ENCODE measurements at places on chromosomes 12 and 14.

DNA sequence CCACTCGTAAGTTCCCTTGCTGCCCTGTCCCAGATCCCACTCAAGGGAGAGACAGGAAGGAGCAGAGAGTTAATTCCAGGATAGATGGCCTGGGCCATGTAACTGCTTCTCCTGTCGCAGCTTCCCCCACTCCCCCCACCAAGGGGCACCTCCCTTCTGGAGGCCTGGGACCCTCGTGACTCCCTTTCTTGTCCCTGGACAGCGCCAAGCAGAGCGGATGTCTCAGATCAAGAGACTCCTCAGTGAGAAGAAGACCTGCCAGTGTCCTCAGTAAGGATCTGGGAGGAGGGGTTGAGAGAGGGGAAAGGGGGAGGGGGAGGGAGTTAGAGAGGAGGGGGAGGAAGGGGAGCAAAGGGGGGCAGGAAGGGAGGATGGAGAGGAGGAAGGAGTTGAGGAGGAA lies 3.0 kb upstream of the GPR162 start:
- DNase-seq, result no peak

- DNase-seq, result no peak
These were observed 13.5 kb upstream of the TAS2R46 start for GRCh38 chr12:11075642-11076041.

DNA sequence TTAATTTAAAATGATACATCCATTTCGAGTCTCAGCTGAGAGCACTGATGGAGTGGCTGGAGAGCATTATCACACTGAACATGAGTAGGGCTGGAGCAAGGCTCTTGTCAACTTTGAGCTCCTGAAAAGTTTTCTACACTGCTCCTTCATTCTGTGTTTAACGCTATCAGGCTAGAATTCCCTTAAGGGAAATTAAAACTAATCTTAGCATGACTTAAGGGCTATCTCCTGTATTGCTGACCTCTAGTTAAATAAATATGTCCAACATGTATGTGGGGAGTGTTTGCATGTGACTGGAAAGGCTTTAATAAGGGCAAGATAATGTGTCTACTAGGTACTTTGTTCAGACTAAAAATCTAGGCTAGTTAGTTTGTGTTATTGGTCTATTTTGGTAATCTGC lies 116.7 kb upstream of the CAND1 start:
- DNase-seq, result no peak

- no peak for DNase-seq
These were observed 6.2 kb downstream of the INF2 start for GRCh38 chr14:104695660-104696000.

GRCh38 chr14:86954623-86955022 lies 1038.4 kb downstream of the GALC start:
- DNase-seq, result no peak

DNA sequence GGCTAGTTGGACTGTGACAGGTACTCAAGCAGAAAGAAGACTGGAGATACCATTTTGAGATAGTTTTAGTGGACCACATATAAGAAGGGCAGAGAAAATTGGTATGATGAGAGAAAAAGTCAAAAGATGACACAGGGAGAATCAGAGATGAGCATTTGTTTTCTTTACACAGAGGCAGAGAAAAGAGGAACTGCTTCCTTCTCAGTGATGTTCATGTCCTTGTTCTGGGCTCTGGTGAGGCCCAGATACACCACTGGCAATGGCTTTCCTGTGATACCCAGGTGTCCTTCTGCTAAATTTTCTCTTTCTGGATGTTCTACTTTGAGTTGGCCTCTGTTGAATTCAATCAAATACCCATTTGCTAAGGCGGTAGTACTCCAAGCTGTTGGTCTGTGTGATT lies 1782.7 kb upstream of the SEL1L start:
- no peak for DNase-seq

GRCh38 chr12:15801770-15802744 lies 12.9 kb upstream of the EPS8 start:
- no peak for DNase-seq

GRCh38 chr14:35261774-35262173 lies 30.4 kb upstream of the PSMA6 start:
- DNase-seq, result no peak

DNA sequence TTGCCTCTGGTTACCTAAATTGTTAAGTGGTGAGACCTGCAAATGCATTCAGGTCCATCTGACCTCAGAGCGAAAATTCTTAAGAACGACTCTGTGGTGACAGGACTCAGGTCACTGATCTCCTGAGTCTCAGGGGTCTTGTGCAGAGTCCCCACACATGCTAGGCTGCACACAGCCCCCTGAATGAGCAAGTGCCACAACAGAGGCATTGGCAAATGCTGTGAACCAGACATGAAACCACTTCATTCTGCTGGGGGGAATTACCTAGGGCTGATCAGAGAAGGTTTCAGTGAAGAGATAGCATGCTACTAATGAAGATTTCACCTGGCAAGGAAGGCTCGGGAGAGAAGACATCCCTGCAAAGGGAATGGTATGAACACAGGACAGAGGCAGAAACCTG lies 281.6 kb downstream of the ITPR2 start:
- DNase-seq, result no peak

DNA sequence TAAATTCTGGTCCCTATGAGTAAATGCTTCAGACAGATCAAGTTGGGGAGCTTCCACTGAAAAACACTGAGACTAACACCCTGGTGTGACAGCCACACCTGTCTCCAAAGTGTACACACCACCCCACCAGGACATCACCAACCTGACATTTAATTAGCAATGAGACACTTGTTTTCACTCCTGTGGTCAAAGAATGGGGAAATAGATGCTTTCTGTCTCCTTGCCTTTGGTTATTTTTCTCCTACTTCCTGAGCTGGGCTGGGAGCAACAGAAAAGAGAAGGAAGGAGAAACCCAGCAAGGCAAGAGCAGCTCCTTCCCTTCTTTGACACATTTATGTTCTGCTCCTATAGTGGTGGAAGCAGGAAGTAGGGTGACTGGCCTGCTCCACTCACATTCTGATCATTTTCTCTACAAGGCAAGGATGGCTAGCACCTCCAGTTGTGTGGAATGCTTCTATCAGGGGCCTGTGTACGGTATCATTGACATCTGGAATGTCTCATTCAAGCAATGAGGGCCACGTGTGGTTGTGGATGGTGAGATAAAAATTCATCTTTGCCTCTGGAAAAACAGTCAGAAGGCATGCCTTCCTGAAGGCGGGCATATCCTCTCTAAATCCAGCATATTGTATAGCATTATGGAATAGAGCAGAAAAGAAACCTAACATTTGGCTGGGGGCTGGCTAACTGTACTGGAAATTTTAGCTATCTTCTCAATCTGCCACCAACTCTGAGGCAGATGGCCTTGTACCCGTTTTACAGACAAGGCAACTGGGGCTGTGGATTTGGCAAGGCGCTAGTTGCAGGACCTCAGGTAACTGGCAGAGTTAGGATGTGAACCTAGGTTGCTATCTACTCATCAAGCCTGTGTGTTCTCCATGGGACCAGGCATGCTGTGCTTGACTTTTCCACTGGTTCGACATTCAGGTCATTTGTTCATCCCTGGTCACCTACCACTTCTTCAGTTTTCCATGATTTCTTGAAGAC lies 24.8 kb upstream of the LGALS3 start:
- DNase-seq, result no peak

GRCh38 chr12:132620899-132621656 lies 2.5 kb downstream of the P2RX2 start:
- no peak for DNase-seq
